ENCODE measurements at places on chromosomes 3 and 15.

- no peak for DNase-seq
These were observed 44.0 kb downstream of the CD200 start for GRCh38 chr3:112376992-112377391.

DNA sequence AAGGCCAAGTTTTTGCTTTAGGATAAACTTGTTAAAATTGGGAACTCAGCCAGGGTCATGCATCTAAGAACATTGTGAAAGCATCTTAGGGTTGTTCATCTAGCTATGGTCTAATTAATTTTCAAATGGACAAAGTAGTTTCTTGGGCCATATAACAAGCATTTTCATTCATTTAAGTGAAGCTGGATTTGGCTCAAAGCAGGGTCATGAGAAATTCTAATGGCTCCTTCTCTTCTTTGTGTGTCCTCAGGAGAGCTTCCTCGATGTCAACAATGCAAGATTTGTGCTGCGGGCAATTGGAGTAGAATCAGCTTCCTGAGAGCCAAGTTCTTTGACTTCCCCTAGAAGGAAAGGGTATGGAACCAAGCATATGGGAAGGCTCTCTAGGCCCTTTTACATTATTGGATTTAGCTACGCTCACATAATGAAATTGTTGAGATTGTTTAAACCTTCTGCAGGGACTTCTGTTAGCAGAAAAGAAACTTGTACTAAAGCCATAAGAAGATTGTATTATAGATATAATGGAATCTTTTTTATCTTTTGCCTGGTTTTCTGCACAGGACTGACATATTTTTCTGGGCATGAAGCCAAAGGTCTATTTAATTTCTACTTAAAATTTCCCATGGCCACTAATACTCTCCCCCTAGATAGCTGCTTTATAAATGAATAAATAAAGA, 1.8 kb upstream of the SAMMSON start:
- DNase-seq = no peak

DNA sequence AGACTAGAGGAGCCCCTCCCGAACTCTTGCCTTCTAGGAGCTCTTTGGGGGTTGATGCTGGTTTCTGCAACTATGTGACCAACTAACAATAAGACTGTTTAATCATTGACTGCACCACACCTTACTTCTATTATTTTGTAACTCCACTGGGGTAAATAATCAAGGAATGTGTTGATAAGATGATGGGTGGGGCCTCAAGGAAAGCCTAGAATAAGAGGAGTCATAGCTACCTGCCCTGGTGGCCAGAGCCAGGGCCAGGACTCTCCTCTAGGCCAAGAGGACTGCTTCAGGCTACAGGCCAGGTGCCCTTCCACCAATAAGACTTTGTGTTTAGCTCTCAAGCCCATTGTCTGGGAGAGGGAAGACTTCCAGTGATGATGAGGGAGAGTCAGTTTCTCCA, 41.2 kb upstream of the PIAS1 start:
- no peak for DNase-seq

- DNase-seq = no peak
These were observed 200.7 kb downstream of the KCNH8 start for GRCh38 chr3:19348941-19349564.

DNA sequence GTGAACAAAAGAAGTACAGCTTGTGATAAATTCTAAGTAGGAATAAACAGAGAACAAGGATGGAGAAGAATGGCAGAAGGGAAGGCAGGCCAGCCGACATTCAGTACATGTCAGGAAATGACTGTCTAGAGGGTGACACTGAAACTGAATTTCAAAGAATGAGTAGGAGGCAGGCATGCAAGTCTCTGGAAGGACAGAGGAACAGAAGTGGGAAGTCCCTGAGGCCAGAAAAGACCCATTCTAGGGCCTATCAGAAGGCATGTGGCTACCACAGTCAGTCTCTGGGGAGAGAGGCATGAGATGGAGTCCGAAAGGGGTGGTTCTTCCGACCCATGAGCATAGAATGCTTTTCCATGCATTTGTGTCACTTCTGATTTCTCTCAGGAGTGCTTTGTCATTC, 243.5 kb upstream of the UBE2E2 start:
- DNase-seq = no peak

- DNase-seq = no peak
These were observed 100.2 kb downstream of the LRIG1 start for GRCh38 chr3:66400411-66401156.

DNA sequence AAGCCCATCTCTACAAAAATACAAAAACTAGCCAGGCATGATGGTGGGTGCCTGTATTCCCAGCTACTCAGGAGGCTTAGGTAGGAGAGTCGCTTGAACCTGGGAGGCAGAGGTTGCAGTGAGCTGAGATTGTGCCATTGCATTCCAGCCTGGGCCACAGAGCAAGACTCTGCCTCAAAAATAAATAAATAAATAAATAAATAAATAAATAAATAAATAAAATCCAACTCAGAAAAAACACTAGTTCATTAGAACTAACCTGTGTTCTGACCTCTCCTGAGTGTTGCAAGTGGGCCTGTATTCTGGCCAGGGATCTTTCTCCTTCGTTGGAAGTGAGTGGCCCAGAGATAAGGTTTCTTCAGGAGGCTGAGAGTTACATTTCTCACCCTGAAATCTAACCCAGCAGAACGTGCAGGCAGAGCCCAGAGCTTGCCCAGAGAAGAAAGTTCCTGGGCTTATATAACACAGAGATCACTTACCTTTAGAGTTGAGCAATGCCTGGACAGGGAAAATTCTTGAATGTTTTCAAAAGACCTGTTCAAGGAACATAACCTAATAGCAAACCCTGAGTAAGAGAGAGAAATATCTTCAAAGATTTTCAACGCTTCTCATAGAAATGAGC, 583.9 kb downstream of the MCTP2 start:
- DNase-seq = no peak

GRCh38 chr3:187586226-187586625, 84.0 kb downstream of the SST start:
- DNase-seq = no peak

GRCh38 chr3:28577941-28578500, 229.4 kb upstream of the AZI2 start:
- DNase-seq = no peak

GRCh38 chr15:30872341-30872748, 31.4 kb upstream of the FAN1 start:
- DNase-seq = no peak

GRCh38 chr15:63067976-63068743, 25.6 kb downstream of the TPM1 start:
- no peak for DNase-seq

All from stimulated activated CD4-positive, alpha-beta T cell treated with anti-CD3 and anti-CD28 coated beads, Interleukin-1b, Interleukin-23, amount 100 ng/mL, for 24 hours (primary cell).